Common myeloid progenitor, CD34-positive (primary cell): ENCODE measurements at places on chromosomes 6 and 20.

DNA sequence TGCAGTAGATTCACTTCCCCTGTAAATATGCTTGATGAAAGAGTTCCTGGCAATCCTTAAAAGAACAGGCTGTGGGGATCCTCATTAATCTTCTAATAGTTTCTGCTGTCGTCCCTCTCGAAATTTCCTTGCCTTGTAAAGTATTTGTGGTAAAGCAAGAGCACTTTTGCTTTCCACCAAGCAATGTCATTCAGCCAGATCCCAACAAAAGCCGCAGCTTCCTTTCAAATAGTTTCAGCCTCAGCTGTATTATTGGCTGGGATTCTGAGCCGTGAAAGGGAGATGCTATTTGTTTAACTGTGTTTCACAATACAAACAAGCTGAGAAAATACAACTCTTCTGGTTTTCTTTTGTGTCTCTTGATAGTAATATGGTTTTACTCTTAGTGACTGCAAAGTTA, 48.9 kb upstream of the EPHA7 start:
- peak; percentile 3 for DNase-seq

GRCh38 chr6:77290798-77291197, 172.5 kb downstream of the HTR1B start:
- DNase-seq = peak; percentile 37

DNA sequence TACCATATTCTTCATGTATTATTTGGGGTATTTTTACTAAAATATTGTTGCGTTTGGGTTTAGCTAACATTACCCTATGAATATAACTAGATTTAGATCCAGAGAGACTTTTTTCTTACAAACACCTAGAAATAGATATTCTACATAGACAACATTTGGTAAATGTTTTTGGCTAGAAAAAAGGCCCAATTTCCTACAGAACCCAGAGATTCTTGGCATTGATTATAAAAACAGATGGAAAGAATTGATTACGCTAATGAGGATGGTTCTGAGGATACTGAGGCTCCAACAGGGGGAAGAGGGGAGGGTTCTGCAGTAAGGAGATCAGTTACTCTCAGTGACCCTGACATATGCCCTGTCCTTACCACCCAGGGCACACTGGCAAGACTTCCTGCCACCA, 123.2 kb downstream of the IPCEF1 start:
- DNase-seq = no peak

- DNase-seq = no peak
These were observed 22.1 kb downstream of the CAGE1 start for GRCh38 chr6:7367408-7367807.

DNA sequence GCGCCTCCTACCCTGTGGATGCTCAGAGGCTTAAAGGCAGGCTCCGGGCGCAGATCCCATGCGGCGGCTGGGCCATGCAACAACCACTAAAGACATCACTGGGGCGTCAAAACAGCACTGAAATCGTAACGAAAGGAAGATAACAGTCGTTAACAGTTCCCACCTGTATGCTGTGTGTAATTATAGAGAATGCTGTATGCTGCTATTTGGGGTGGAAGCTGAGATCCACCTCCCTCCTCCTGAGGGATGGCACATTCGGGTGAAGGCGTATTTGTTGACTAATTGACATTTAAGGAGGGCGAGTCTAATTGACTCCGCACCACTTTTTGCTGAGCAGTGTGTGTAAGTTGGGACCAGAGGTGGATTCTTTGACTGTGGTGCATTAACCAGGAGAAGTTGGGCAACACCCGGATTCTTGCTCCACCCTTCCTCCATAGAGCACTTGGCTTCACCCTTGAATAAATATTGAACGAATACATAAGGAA, 687 bp downstream of the SLC35A1 start:
- peak; percentile 87 for DNase-seq

GRCh38 chr20:6765469-6766058, 1.9 kb upstream of the BMP2 start:
- DNase-seq = peak; percentile 73

- DNase-seq = no peak
These were observed 50.2 kb upstream of the NOP56 start for GRCh38 chr20:2602046-2602735.

DNA sequence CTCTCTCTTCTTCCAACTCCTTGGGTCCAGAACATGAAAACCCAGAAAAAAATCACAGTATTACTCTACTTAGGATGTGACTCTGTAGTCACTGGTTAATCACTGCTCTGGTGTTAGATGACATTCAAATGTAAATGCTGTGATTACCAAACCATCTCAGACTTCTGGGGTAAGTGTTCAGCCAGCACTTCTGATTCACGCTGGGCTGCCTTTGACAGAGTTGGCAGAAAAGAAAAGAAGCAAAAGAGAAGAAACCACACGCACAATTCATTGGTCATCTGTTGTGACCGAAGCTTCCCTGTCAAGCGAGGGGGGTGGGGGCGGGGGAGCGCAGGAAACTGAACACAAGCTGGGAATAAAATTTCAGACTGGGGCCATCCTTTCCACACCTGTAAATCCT, 82.7 kb downstream of the PSMG4 start:
- DNase-seq = no peak

- no peak for DNase-seq
These were observed 54.3 kb downstream of the DLGAP4 start for GRCh38 chr20:36360429-36360828.

DNA sequence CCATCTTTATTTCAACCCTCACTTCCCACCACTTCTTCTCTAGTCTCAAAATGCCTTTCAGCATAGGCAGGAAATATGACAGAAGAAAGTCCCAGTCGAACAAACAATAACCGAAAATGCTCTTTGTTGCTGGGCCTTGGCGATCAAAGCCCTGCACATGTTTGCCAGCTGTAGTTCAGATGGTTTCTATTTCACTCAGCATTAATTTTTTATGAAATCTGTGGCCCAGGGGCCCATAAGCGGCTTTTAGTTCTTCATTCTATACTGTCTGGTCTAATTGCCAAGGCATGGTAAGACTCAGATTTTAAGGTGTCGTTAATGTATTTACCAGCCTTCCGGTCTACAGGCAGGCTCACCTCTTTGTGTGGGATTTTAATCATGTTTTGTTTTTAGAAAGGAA, 10.9 kb upstream of the F13A1 start:
- no peak for DNase-seq

DNA sequence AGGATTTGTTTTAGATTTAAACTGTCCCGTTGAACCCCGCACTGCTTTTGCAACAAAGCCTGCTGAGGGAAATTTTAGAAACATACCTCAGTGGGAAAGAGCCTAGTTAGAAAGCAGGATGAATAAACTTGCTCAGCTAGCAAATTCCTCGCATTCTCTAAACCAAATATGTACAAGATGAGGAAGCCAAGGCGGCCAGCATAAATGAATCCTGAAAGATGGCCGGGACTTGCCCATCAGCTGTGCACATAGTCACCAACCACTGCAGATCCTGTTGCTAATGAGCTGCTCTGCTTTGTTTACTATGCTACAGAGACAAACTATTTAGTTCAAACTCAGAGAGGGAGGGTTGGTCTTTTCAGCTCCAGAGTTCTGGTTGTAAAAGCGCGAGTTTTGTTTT, 49.0 kb downstream of the TMEM170B start:
- no peak for DNase-seq

DNA sequence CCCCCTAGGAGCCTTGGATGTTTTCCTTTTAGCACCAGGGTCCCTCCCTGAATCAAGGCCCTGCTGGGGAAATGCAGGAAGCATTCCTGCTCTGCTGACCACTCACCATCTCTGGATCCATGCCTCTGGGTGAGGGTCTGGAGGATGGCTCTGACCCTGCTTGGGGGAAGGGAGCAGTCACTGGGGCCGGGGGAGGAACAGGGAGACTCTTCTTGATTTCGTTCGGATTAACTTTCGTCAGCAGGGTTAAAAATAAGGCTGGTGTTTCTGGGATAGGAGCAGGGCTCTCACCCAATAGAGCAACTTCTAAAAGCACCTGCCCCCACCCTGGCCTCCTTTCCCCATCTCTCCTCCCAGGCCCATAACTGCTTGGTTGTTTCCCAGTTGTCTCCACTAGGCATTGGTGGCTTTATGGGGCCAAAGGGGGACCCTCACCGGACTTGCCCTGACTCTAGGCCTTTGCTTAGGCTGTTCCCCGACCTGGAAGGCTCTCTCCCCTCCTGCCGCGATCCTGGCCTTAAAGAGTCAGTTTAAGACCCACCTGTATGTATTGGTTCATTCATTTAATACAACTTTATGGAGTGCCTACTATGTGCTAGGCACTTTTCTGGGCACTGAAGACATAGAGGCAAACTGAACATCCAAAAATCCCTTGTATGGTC, 63.0 kb downstream of the JPH2 start:
- DNase-seq = no peak

DNA sequence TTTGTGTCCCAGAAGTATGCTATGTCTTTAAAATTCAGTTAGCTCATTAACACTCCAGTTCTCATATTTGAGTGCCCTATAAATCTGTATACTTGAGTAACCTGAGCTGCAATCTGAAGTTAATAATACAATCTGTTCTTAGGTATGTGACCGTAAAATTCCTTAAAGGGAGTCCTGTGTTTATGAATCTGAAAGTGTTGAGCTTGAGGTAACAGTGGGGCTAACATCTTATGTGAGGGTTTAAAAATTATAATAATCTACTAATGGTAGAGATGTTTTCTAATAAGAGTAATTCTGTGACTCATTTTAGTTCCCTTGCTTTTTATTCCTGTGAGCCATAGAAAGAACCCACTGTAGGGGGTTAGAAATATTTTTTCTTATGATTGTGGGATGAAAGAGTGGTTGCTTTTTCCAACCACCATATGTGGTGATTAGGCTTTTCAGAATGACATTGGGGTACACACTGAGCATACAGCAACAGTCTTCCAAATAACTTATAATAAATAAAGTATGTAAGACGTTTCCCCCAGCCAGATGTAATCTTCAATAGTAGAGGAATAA, 121.2 kb downstream of the BCKDHB start:
- no peak for DNase-seq

- no peak for DNase-seq
These were observed 167.3 kb upstream of the GMDS start for GRCh38 chr6:2412731-2413130.

GRCh38 chr6:137623293-137623692, 129.1 kb upstream of the OLIG3 start:
- DNase-seq = no peak

DNA sequence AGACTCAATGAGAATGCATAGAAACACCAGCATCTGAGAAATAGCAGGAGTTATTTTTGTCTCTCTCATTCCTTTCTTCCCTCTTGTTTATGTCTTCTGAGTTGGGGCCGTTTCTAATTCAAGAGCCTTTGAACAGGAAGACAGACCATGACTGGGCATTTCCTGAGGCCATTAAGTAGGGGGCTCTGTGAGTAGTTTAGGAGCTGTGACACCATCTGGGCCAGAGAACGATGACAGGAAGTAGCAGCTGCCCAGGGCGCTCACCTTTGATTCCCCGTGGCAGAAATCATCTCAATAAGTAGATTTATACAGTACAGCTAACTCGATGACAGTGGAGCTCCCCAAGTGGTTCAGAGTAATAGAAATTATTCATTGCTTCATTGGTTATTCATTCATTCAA, 298.4 kb upstream of the PLN start:
- DNase-seq = peak; percentile 4

DNA sequence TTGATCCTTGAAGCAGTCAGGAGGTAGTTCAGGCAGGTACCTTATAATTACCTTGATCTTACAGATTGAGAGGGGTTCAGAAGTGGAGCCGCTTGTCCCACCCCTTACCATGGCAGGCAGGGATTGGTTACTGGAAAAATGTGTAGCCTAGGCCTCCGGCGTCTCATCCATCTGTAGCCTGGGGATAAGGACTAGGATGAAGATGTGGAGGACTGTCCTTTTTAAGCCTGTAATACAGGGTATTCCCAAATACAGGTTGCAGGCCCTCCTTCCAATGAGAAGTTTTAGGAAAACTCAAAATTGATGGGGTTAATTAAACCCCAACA, 2.8 kb downstream of the HMGA1 start:
- no peak for DNase-seq

GRCh38 chr6:89492025-89492640, 59.2 kb downstream of the ANKRD6 start:
- no peak for DNase-seq

DNA sequence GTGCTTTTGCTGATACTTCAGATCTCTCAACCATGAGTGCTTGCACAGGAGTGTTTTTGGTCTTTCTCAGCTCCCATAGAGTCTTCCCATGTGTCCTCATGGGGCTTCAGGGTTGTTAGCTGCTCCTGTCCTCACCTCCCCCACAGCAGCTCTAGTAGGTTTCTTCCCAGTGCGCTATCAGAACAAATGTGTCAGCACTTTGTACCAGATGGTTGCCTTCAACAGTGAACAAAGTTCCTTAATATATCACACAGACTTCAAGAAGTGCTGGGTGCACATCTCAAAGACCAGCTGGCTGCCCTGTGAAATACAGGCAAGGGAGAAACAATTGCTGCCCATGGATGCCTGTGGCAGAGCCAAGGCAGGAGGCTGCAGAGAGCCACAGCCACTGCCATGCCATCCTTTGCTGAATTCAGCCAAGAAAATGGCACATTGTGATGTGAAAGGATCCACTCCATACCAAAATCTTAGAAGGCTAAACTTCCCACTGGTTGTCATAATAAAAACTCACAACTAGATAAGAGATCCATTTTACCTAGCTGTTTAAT, 471.3 kb downstream of the C6orf118 start:
- no peak for DNase-seq

- DNase-seq = no peak
These were observed 13.0 kb downstream of the PCK1 start for GRCh38 chr20:57573894-57574293.

DNA sequence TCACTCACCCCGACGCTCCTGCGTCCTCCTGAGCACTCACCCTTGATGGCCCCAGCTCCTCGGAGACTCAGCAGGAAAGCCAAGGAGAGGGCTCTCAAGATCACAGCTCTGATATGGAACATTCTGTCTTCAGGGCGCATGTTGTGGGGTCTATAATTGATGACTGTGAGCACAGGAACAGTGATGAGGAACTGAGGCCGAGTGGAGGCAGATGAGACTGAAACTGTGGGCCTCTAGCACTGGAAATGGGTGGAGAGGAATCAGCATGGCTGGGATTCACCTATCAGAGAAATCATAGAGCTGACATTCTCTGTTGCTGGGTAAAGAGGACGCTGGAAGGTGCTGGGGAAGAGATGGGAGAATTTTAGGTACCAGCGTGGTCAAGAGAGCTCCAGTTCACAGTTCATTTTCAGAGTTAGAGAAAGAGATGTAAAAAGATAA, at the start of gene HLA-DPA1:
Gene HLA-DPA1, minus strand, starts transcription at position 219 of the 441 bp plus-strand sequence.
- peak; percentile 74 for DNase-seq

- DNase-seq = no peak
These were observed 127.3 kb downstream of the TENT5A start for GRCh38 chr6:81625216-81625615.

- DNase-seq = no peak
These were observed 148.2 kb downstream of the BMP7 start for GRCh38 chr20:57118107-57118769.

- DNase-seq = no peak
These were observed 39.8 kb upstream of the MMS22L start for GRCh38 chr6:97322811-97323210.

DNA sequence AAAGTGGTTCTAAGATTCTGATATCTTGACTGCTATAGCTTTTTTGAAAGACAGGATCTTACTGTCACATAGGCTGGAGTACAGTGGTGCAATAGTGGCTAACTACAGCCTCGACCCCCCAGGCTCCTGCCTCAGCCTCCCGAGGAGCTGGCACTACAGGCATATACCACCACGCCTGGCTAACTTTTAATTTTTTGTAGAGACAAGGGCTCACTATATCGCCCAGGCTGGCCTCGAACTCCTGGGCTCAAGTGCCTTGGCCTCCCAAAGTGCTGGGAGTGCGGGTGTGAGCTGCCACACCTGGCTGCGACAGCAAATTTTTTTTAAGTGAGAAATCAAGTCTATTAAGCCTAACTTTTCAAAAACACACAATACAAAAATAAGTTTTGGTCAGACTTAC, 106.6 kb downstream of the NOL4L start:
- DNase-seq = no peak

- DNase-seq = no peak
These were observed 107.9 kb upstream of the ECI2 start for GRCh38 chr6:4243237-4243636.
